ENCODE measurements at places on chromosomes 2 and 18.
A peak's percentile ranks its signal among the peaks of the same experiment; 100 is the strongest.

GRCh38 chr2:69353360-69353759 lies 33.7 kb downstream of the GFPT1 start:
- no peak for DNase-seq

DNA sequence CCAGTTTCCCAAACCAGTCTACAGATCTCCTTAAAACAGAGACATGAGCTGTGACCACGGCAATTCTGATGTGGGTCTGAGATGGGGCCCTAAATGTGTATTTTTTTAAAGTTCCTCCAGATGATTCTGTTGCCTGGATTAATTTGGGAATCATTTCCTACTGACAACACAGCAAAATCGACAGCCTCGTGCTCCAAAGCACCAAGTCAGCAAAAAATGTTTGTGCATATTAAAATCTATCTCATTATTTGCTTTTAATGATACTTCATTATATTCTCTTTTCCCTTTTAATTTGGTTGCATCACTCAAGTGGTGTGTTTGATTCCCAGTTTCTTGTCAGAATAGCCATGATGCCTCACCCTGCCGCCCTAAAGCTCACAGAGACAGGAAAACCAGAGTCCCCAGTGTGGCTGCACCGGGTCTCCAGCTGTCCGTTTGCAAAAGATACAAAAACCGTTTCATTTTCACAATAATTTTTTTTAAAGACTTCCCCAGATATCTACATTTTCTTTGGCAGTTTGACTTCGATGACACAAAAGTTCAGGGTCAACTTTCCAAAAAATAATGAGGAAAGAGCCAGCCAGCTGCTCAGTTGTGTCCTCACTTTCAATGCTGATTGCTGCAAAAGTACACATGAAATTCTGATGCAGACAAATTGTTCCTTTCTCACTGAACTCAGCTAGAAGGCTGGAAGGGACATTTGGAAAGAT lies 443.2 kb upstream of the ID2 start:
- no peak for DNase-seq

DNA sequence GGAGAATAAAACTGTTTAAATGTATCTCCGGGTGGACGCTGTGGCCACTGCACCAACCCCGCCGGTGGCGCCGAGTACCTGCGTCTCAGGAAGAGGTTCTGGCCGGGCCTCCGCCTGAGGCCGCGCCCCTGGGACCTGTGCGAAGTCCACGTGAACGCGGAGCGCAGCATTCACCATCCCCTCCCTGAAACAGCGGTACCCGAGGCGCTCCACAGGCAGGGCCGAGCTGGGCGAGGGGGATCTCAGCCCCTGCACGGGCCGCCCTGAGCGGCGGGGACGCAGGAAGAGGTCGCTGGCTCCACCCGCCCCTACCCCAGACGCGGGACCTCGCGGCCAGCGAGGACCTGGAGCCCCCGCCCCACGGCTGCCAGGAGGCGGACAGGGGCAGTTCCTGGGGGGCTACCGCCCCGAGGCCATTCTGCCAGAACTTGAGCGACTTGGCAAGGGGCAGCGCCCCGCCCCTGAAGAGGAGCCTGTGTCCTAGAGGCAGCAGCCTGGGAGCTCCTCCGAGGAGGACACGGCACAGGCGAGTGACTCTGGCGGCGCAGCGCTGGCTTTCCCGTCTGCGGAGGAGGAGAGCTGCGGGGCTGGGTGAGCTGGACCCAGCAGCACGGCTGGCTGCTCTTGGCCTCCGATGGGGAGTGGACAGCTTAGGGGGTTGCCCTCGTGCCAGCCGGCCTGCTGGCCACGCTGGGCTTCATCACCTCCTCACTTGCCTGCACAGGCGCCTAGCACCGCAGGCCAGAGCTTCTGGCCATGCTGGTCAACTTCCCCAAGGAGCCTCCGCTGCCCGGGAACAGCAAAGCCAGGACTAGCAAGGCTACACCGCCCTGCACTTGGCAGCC lies 9.7 kb upstream of the TEKT4 start:
- no peak for DNase-seq

- DNase-seq: no peak
Measured at GRCh38 chr2:188414411-188414810, 122.7 kb downstream of the GULP1 start.

DNA sequence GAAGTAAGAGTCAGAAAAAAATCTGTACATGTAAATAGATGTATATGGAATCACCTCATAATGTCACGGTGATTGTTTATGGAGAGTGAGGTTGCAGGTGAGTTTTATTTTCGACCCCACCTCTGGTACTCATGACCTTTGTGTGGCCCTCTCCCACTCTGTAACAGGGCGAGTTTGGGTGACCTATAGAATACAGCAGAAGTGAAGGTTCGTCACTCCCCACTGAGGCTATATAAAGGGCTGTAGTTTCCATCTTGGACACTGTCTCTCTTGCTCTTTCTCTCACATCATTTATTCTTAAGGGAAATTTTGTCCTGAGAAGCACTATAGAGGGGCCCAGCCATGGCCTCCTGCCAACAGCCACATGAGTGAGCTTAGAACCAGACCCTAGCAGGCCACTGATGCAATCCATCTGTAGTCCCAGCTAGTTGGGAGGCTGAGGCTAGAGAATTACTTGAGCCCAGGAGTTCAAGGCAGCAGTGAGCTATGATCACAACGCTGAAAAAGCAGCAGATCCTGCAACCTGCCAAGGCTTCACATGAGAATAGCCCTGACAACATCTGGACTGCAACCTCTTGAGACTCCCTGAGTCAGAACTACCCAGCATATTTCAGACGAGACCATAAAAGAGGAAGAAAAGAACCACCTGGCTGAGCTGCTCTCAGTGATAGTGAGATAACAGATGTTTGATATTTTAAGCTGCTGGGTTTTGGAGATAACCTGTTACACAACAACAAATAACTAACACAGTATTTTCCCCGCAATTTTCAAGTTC lies 74.3 kb upstream of the SLC1A4 start:
- DNase-seq: no peak

DNA sequence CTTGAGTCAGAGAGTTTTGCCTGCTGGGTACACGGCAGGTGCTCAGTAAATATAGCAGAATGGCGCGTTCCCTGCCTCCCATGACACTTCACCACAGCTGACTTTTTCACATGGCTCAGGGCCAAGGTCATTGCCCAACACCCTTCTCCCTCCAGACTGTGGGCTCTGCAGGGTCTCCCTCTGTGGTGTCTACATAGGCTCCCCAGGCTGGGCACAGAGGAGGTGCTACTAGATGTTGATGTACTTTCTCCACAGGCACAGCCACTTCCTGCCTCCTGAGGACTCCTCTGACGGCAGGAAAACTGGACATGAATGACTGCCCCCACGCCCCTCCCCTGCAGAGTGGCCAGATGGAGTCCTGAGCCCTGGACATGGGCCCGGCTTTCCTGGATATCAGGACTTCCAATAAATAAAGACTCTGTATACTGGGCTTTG lies 4.2 kb downstream of the CHCHD5 start:
- DNase-seq: no peak

- DNase-seq: peak; percentile 49
Measured at GRCh38 chr2:74843899-74844298, 10.0 kb downstream of the HK2 start.

GRCh38 chr2:207333599-207334300 lies 168.0 kb upstream of the KLF7 start:
- no peak for DNase-seq

DNA sequence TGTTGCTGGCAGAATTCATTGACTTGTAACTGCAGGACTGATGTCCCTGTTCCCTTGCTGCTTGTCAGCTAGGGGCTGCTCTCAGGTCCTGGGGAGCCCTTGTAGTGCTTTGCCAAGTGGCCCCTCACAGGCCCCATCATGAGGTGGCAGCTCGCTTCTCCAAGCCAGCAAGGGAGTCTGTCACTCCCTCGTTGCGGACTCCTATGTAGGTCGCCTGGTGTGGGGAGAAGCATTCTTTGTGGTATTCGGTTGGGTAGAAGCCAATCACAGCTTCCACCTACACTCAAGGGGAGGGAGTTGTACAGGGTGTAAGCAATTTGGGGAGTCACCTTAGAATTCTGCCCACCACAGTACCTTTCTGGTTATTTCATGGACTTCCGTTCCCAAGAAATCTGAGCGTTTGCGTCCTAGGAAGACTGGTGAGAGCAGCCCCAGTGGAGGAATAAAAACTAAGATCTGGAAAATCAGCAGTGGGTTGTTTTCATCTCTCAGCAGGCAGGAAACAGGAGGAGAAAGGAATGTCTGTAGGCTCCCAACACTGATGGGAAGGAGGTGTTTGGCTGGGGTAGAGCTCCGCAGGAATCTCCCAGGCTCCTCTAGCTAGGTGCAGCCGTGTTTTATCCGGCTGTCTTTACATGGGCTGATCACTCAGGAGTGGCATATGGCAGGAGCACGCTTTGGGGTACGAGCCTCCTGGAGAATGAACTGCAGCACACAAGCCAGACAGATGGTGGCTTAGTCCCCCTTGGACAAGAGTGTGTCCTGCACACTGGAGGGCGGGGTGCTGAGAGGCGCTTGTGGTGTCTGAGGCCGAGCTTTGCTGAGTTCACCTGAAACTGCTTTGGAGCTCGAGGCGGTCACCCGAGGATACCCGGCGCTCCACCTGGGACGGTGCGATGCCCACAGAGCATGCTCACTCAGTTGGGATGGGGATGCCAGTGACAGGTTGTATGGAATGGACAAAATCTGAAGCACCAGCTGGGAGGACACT lies 58.3 kb downstream of the LDLRAD4 start:
- no peak for DNase-seq

- DNase-seq: no peak
Measured at GRCh38 chr2:77873506-77873905, 351.3 kb upstream of the LRRTM4 start.

GRCh38 chr2:178075006-178075326 lies 2.4 kb upstream of the PDE11A start:
- DNase-seq: no peak

- no peak for DNase-seq
Measured at GRCh38 chr2:10722252-10722825, 909 bp downstream of the ATP6V1C2 start.

GRCh38 chr18:7567474-7568425 lies 634 bp downstream of the PTPRM start:
- DNase-seq: no peak

DNA sequence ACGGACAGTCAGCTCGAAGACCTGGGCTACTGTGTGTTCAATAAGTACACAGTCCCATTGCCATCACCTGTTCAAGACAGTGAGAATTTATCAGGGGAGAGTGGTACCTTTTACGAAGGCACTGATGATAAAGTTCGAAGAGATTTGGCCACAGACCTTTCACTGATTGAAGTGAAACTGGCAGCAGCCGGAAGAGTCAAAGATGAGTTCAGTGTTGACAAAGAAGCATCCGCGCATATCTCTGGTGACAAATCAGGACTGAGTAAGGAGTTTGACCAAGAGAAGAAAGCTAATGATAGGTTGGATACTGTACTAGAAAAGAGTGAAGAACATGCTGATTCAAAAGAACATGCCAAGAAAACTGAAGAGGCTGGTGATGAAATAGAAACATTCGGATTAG lies 76.9 kb upstream of the UNC80 start:
- no peak for DNase-seq

GRCh38 chr18:65936678-65937077 lies 185.9 kb downstream of the CDH7 start:
- DNase-seq: no peak

GRCh38 chr18:79917169-79917852 lies 34.1 kb downstream of the SLC66A2 start:
- no peak for DNase-seq

DNA sequence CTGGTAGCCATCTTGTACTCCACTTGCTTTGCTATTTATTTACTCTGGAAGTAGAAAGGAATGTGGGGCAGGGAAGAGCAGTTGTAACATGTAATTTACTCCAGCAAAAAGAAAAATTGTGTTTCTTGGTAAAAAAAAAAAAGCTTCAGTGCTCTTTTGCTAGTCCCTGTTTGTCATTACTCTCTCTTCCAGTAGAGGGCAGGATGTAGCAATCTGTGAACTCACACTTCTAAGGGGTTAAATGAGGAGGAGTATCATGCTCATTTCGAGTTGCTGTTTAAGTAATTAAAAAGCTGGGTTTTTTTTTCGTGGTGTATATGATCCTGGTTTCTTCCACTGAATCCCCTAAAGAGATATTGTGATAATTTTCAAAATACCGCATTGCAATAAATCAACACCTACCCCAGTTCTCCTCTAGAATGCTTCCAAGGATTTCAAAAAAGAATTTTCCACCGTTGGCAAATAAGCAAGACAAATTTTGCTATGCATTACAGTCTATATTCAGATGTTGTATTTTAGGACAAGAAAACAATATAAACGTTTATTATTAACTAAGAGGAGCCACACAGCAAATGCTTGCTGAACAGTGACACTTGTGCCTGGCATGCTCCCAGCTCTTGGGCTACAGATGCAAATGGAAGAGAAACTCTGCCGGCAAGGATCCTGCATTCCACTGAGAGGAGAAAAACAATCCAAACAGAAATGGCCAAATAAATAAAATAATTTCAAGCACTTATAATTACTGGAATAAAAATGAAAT lies 261.6 kb downstream of the ASXL3 start:
- DNase-seq: no peak

- no peak for DNase-seq
Measured at GRCh38 chr2:172177996-172178395, 75.3 kb upstream of the DLX2 start.

DNA sequence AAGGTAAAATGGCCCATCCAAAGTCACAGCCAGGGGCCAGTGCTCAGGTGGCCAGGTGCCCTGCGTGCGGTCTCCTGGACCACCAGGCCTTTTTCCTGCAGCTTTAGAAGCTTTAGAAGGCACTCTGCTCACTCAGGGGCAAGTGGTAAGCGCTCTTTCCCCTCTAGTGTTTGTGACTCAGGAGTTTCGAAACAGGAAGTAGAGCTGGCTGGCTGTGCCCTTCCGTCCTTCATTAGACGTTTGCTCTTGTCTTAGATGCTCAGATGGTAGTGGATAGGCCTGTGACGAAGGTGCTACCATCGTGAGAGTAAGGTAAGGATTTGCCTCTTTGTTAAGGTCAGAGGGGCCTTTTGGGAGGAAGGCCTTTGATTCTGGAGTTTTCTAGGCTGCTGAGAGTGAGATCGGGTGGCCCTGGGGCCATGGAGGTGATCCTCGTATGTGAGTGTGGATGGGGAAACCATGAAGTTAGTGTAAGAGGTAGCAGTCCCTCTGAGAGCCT lies at the start of gene CASP8:
Gene CASP8, plus strand, starts transcription at position 235 of the 499 bp plus-strand sequence. CDS start 5,951 bp downstream, outside the sequence.
- peak; percentile 67 for DNase-seq

- DNase-seq: no peak
Measured at GRCh38 chr2:100940766-100941645, 61.1 kb upstream of the RPL31 start.
